ENCODE measurements at places on chromosomes 1 and 21.
A peak's percentile ranks its signal among the peaks of the same experiment; 100 is the strongest.

GRCh38 chr1:161420763-161421455, 53.2 kb upstream of the CFAP126 start:
- DNase-seq = no peak

DNA sequence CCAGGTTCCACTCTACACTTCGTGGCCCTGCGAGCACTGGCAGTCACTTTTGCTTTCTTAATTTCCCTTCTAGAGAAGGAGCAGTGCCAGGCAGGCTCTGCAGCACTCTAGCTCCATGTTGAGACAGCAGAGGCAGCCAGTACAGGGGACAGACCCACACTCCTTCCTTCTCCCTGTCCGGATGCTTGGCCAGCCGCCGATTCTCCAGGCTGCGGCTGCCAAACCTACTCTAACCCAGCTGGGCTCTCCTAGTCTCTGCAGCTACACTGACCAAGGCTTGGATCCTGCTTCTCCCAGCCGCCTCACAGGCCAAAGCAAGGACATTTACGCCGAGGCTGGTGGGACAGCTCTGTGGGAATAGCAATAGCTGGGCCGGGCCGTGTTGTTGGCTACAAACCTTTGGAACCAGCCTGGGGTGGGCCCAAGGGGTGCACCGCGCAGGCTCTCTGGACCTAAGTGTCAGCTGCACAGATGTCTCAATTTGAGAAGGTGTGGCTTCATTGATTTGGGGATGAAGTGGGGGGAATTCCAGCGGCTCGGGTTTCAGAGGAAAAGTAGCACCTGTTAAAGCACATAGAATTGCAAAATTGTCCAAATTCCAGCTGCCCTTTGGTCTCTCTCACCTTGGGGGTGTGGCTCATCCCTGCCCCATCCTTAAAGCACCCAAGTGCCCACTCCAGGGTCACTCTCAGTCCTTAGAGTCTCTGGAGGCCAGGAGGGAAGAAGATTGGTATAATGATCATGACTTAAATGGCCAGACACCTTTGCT, 3.2 kb downstream of the BARHL2 start:
- DNase-seq = no peak

DNA sequence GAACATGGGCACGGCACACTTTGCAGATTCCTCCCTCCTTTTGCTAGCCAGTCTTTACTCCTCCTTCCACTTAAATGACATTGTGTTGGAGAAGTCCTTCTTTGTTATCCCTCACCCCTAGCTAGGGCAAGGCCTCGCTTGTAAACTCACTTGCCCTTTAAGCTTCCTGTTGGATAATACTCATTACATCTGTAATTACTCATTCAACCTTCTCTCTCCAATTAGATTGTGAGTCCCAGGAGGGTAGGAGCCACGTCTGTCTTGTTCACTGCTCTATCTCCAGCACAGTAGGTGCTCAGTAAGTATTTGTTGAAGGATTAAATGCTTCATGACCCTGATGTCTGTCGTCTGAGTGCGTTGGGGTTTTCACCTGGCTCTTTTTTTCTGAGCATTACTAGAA, 98.7 kb upstream of the USP24 start:
- no peak for DNase-seq

DNA sequence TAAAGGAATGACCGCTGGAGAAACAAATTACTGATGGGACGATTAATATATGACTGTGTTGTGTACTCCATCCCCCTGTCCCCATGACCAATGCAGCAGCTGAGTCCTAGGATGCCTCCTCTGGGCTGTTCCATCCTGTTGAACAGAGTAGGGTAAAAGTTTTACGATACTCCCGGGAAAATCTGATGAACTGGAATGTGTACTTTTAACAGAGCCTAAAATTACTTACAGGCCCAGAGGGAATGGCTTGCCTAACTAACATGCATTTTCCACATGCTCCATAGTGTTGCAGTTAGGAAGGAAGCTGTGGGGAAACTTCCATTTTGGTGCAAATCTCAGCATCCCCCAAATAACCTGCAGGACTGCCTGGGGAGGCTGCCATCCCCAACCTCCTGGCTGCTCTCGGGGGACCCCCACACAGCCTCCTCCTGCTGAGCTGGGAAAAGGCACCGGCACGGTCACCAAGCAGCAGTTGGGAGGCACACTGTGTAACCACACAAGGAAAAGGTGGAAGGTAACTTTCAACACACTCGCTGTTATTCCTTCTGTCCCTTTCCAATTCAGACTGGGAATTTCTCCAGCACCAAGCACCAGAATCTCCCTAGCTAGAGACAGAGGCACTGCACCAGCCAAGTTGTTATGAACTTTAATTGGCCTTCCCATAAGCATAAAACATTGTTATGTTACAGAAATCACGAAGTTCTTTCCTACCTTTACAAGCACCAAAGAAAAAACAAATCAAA, 97.2 kb downstream of the BCAR3 start:
- DNase-seq = peak; percentile 71

GRCh38 chr1:201424146-201424545, 2.6 kb upstream of the TNNI1 start:
- DNase-seq = no peak

GRCh38 chr1:78090472-78091133, 44.8 kb downstream of the GIPC2 start:
- DNase-seq = peak; percentile 32

- no peak for DNase-seq
These were observed 54.7 kb upstream of the ARHGEF16 start for GRCh38 chr1:3399732-3400131.

DNA sequence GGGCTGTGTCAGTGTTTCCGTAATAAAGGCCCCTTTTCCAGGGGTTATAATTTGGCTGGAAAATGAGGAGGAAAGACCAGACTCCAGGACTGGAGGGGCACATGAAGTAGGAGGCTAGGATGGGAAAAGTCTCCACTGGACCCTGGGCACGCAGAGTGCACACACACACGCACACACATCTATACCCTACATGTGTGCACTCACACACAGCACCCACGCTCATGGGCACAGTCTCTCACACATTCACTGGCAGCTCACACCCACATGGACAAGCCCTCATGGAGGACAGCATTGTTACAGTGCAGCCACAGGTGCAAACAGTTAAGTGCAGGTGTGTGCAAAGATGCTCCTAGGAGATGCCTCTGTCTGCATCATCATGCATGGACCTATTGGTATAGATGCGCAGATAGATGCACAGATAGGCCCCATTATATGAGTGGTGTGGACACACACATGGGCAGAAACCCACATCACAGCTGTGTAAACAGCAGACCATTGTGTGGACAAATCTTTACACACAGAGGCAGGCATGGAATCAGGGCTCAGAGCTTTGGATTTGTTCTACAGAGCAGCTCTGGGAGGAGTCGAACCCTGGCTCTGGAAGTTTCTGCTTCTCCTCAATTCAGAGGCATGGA, 9.1 kb upstream of the RUNX3 start:
- no peak for DNase-seq

DNA sequence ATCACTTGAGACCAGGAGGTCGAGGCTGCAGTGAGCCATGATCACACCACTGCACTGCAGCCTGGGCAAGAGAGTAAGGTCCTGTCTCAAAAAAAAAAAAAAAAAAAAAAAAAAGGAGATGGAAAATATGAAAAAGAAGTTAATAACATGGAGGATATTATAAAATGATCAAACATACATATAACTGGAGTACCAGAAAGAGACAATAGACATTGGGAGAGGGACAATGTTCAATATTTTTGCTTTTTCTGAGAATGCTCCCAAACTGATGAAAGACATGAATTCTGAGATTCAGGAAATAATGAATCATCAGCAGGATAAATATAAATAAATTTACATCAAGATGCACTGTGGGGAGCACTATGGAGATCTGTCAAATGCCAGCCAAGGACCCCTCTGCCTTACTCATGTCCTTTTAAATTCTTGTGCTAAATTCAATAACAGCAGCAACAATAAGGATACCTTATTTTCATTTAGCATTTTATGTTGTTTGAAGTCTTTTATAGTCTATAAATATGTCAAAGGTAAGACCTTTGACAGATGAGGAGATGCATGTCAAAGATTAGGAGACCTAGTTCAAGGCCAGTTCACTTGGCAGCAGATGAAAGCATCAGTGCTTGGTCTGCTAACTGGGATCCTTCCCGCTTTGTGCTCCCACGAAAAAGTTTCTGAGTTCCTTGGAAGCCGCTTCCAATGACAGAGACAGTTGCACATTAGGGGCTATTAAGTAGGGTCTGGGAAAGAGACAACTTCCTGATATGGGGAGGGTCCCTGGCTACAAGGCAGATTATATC, 97.7 kb downstream of the TLR5 start:
- DNase-seq = no peak

GRCh38 chr1:29865051-29865450, 628.7 kb downstream of the PTPRU start:
- no peak for DNase-seq

- DNase-seq = no peak
These were observed 1.8 kb upstream of the EPHX1 start for GRCh38 chr1:225808136-225808535.

DNA sequence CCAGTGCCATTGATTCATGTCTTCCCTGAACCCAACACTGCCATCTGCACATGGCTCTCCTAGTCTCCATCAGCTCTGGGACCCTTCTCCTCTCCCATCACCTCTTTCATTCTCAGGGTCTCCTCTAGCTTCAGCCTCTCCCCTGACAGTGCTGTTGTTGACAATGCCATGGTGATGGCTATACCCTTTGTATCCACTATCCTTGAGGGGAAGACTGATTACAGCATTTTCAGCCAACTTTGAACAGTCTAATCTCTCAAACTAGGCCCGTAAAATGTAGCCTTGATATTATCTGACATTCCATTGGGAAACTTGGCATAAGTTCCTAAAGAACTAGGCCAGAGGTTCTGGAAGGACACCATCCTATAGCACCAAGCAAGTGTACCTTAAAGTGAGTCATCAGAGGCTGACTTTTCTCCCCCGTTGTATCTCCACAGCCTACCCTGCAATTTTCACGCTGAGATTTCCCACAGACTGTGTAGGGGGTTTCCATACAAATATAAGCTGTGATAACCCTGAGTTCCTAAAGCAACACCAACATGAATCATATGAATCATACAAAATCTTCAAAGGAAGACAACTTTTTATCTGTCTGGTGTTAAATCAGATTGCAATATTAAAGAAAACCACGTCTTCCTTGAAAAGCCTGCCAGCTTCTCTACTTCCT, 5.8 kb downstream of the HAO2 start:
- no peak for DNase-seq

GRCh38 chr21:32414579-32415358, 2.3 kb downstream of the EVA1C start:
- DNase-seq = no peak

- DNase-seq = no peak
These were observed 101.1 kb upstream of the JUN start for GRCh38 chr1:58884706-58885661.

GRCh38 chr1:211229365-211229759, 29.8 kb upstream of the RCOR3 start:
- no peak for DNase-seq

GRCh38 chr1:203555076-203555475, 61.1 kb downstream of the OPTC start:
- no peak for DNase-seq

DNA sequence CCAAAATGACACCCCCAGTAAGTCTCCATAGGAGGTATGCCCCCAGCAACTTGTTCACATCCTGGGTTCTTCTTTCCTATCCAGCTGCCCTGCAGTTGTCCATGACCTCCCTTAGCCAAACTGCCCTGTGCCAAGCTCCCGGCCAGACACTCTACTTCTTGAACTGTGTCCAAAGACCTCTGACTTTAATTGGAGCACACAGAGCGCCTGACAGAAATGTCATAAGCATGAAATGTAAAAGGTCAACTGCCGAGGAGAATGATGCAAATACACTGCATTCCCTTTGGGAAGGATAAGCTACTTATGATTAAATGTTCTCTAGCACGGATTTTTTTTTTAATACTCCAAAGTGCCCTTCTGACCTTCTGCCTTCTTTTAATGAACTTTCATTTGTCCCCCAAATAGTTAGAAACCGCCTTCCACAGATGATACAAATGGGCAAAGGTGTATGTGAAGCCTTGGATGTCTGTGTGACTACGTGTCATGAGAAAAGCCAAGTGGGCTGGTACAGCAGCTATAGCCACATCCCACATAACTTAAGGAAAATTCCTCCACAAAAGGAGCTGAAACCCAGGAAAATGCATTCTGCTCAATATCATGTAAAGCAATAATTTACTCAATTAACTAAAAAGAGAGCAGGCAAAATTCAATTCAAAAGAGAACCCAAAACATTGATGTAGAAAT, 26.8 kb downstream of the PALMD start:
- DNase-seq = no peak

- peak; percentile 31 for DNase-seq
These were observed 100.7 kb upstream of the SPATA6 start for GRCh38 chr1:48572646-48573258.

- DNase-seq = peak; percentile 23
These were observed 222.4 kb downstream of the LRRC40 start for GRCh38 chr1:69982992-69983391.

DNA sequence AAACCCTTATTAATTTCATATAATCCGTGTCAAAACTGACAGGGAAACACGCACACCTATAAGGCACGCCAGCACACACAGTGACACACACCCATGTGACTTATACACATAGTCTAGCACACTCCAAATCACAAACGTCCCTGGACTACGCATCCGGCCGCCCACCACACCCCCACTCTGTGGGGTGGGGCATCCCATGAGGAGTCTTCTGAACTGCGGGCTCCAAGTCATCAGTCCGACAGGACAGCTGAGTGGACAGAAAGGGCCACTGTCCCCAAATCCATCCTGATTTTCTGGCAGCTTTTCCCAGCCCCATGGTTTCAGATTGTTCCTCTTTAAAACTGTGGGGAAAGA, 829 bp downstream of the PEA15 start:
- no peak for DNase-seq

- DNase-seq = no peak
These were observed 23.5 kb downstream of the LAMB3 start for GRCh38 chr1:209628618-209629299.

DNA sequence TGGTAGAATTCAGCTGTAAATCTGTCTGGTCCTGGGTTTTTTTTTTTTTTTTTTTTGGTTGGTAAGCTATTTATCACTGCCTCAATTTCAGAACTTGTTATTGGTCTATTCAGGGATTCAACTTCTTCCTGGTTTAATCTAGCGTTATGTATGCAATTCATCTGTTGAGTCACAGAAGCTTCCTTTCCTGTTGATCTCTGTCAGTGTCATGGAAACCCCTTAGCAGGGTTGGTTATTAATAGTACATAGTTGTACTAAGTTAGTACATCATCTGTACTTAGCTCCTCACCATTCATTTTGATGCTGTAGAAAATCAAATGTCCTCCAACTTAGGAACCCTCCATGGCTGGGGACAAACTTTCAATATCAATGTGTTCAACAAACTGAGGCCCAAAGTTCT, 51.0 kb upstream of the BARHL2 start:
- DNase-seq = no peak

DNA sequence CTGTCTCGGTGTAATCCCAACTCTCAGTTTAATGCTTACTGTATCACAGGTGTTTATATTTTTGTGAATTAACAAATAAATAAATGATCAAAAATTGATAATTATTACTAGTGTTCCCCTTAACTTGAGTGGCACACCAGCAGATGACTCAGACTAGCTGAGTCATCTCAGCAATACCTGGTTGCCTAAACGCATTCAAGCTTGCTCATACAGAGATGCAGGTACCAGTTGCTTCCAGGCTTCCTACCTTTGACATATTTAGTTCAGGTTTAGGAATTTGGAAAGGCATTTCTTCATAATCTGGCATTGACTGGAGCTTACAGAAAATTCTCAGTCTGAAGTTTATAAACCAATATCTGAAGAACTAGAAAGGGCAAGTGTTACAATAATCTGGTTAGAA, 78.9 kb upstream of the LMO4 start:
- DNase-seq = no peak

GRCh38 chr1:212594640-212595039, 13.9 kb upstream of the ATF3 start:
- DNase-seq = no peak
